ENCODE measurements at places on chromosomes 12 and 14.

- no peak for DNase-seq
Observed at GRCh38 chr14:67242168-67242420, 859 bp downstream of the PALS1 start.

DNA sequence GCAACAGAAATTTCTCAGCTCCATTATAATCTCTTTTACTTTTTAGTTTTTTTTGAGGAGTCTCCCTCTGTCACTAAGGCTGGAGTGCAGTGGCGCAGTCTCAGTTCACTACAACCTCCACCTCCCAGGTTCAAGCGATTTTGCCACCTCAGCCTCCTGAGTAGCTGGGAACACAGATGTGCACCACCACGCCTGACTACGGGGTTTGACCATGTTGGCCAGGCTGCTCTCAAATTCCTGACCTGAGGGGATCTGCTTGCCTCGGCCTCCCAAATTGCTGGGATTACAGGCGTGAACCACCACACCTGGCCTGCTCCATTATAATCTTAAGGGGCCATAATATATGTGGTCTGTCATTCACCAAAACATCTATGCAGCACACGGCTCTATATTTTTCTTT, 23.4 kb downstream of the HNRNPC start:
- no peak for DNase-seq

DNA sequence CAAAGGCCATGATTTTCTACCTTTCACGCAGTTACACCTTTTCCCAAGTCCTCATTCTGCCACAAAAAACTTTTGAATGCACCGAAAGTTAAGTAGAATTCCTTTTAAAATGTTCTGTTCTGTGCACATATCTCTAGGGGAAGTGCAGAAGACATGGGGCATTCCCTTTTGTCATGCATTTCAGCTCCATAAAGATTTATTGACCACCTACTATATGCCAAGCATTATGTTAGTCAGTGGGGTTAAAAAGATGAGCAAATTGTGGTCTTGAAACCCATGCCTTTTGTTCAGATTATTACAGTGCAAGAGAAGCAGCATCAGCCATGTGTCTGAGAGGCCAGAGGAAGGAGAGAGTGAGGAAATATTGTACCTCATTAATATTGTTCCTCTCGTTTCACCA, 338.5 kb downstream of the RGS6 start:
- no peak for DNase-seq

- no peak for DNase-seq
Observed at GRCh38 chr14:72812292-72812851, 81.5 kb downstream of the DPF3 start.

- no peak for DNase-seq
Observed at GRCh38 chr12:93158065-93158843, 219.5 kb upstream of the NUDT4 start.

DNA sequence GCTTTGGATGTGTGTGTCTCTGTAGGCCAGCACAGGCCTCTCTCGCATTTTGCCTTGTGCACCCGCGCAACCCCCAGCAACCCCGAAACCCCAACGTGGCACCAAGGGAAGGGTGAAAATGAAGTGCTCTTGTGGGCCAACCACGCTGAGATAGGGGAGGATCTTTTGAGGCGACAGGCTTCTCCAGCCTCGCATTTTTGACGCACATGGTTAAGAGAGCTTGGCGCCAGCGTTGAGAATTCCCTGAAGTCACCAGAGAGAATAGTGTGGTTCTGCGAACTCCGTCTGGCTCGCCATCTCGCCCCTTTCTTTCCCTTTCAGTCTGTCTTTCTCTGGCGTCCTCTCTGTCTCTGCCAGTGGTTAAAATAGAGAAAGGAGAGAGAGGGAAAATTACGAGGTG, 1.9 kb upstream of the TBX3 start:
- DNase-seq = no peak

DNA sequence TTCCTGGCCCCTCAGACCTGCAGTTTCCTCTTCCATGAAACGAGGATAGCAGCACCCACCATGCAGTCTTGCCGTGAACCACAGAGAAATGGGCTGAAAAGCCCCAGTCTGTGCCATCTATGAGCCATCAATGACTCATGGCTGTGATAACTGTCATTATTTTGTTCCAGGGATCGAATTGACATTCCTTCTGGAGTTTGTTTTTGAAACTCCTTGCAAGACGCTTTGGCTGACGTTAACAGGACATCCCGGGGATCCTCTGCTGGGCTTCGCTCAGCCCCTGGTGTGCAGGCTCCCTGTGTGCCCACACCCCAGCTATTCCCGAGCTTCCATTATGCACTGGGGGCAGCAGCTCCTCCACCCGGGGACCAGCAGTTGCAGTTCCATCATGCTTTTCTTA, 33.8 kb downstream of the MMAB start:
- DNase-seq = no peak

DNA sequence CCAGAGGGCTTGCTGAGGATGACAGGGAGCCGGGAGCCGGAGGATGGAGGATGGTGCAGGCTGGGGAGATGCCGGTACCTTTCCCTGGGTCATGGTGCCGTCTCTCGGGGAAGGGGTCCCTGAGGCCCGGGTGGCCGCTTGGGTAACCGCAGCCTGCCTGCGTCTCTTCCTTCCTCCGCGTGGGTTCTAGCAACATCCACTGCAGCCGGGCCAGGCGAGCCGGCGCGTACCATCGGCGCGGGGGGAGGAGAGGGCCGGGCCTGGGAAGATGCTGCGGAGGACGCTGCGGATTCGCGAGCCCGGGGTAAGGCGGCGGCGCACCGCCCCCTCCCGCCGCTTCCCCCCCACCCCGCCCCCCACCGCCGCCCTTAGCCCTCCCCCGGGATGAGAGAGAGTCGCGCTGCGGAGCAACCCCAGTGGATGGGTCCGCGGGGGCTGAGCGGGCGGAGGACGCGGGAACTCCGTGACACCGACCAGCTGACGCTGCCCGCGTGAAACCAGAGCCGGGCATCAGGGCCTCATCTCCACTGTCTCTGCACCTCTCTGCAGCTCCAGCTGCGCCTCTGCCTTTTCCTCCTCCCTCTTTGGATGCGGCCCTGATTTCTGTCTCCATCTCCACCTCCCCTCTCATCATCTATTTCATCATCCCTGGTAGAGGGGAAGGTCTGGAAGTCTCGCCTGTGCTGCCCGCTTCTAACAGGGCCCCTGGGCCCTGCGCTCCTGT, at the start of gene FAIM2:
Gene FAIM2 (minus strand): TSS at position 201 of the 724 bp plus-strand sequence. CDS start 108 bp downstream, at position 93.
- DNase-seq = peak; percentile 8

GRCh38 chr12:50647031-50647430, 116.9 kb upstream of the ATF1 start:
- no peak for DNase-seq

DNA sequence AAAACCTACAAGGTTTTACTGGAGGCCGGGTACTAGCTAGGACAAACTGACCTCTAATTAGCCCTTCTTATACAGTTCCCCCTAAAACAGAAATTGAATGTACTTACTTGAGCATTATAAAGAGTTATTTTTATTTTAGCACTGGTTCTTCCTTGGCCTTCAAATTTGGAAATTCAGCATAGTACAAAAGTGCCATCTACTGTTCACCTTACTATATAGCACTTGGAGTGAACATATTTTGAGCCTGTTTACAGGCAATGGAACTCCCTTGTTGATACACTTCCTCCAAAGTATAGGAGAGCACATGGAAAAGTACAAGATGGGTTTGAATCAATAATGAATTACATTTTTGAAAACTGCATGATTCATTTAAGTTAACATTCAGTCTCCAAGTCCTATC, 3.9 kb upstream of the POC1B start:
- no peak for DNase-seq

GRCh38 chr14:100580316-100581227, 6.6 kb downstream of the BEGAIN start:
- DNase-seq = no peak

DNA sequence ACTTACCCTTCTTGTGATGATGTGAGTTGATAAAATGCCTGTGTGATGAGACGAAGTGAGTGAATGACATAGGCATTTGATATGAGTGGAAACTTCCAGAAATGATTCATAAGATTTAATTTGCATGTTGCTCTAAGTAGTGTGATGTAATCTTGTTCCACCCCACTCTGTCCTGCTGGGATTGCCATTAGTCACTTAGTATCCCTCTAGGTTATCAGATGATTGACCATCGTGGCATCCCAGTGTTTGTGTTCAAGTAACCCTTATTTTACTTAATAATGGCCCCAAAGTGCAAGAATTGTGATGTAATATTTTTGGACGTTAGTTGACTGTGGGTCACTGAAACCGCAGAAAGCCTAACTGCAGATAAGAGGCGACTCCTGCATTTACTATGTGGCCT, 214.4 kb upstream of the DIO2 start:
- no peak for DNase-seq

Data from stimulated activated CD8-positive, alpha-beta memory T cell treated with anti-CD3 and anti-CD28 coated beads, Interleukin-2, amount 100 ng/mL, for 1 hour (primary cell).